Stimulated activated CD4-positive, alpha-beta T cell treated with anti-CD3 and anti-CD28 coated beads, Interleukin-12 subunit alpha, Interleukin-12 subunit beta, amount 100 ng/mL, for 4 hours (primary cell): ENCODE measurements at places on chromosomes 13 and 19.
A peak's percentile ranks its signal among the peaks of the same experiment; 100 is the strongest.

- no peak for DNase-seq
Measured at GRCh38 chr19:24052811-24053210, 34.2 kb upstream of the ZNF254 start.

DNA sequence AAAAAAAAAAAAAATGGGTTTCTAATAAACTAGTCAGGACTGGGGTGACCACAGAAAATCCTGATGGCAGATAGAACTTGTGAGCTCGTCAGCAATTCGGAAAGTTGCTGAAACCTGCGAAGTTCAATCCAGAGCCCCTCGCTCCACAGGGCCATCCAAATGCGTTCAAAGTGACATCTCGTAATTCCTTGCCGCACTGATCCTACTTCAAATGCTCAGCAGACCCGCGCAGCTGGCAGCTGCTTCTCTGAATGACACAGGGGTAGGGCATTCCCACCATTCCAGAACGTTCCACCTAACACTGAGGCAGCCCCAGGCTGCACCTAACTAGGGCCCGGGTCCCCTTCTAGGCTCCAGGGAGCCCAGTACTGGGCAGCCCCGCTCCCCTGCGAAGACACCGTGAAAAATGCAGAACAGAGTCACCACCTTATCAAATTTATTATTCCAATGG lies 4.8 kb upstream of the DAPK3 start:
- DNase-seq = no peak

GRCh38 chr13:19586904-19587634 lies 25.7 kb upstream of the TPTE2 start:
- DNase-seq = peak; percentile 70

DNA sequence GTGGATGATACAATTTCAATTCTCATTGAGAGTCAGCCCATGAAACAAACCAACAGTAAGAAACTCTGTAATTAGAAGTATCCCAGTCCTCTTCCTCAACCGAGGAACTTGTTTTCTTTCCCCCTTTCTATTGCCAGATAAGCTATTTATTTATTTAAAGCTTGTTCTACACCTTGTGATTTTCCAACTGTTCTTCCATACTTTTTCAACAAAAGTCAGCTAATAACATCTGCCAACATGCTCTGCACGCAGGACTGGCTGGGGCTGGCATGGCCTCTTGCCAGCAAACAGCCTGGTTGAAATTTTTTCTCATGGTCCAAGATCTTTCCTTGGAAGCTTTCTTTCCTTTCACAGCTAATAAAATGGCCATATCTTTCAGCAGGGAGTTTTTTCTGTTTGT lies 2.9 kb upstream of the IRS2 start:
- no peak for DNase-seq

DNA sequence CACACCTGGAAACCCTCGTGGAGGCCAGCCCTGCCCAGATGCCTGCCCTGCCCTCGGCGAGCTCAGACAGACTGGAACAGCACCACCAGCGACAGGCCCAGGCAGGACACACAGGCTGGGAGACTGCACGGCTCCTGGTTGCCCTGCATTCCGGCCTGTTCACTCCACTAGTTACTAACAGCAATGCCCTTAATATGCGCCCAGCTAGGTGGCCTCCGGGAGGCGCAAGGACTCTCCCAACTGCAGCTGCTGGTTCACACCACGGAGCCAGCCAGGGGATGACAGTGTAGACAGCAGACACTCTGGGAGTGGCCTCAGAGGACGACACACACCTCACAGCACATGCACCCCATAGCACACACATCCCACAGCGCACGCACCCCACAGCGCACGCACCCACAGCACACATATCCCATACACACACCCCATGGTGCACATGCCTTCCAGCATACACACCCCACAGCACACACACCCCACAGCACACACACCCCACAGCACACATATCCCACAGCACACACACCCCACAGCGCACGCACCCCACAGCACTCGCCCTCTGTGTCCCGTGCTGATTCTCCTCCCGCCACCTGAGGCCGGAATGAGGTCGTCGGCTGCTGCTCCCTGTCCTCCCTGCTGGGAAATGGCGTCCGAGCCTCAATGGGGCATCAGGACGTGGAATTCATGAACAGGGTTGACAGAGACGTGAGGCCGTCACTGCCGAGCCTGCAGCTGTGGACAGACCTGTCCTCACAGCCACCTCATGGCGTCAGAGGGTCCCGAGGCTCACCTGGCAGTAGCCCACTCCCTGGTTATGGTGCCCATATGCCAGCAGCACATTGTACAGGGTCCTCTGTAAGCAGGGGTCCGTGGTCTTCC lies 13.6 kb downstream of the GRTP1 start:
- no peak for DNase-seq

DNA sequence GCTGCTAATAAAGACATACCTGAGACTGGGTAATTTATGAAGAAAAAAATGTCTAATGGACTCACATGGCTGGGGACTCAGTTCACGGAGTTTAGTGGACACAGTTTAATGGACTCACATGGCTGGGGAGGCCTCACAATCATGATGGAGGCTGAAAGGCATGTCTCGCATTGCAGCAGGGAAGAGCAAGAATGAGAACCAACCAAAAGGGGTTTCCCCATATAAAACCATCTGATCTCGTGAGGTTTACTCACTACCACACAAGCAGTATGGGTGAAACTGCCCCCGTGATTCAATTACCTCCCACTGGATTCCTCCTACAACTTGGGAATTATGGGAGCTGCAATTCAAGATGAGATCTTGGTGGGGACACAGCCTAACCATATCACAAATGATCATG lies 1181.2 kb downstream of the PCDH9 start:
- no peak for DNase-seq

GRCh38 chr19:12346896-12347295 lies 13.5 kb upstream of the ZNF563 start:
- DNase-seq = no peak

GRCh38 chr19:45063851-45064801 lies 12.2 kb downstream of the ZNF296 start:
- no peak for DNase-seq

GRCh38 chr13:113926951-113927660 lies 46.8 kb downstream of the C13orf46 start:
- no peak for DNase-seq

DNA sequence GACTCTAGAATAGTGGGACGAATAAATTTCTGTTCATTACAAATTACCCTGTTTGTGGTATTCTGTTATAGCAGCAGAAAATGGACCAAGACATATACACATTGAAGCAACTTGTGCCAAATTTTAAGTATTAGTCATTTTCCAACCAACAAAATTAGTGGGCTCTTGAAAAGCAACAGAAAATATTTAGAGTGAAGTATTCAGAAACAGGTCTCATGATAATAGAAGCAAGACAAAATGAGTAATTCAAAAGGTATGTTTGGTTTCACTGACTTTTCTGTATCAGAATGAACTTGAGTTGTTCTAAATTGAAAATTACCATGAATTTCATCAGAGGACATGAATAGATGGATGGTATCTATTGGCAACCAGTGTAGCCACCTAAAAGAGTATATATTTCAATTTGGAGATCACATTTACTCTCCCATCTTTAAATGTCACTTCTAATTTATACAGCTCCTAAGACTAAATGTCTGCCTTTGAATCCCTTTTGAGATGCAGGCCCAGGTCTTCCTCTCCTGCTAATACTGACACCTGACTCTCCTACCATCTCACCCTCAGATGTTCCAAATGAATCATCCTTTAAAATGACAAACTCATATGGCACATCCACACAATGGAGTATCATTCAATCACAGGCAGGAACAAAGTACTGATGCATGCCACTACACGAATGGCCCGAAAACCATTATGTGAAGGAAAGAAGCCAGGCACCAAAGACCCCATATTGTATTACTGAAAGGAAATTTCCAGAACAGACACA lies 40.7 kb upstream of the DOCK9 start:
- no peak for DNase-seq

GRCh38 chr13:75372517-75372916 lies 109.5 kb downstream of the TBC1D4 start:
- DNase-seq = no peak

- DNase-seq = no peak
Measured at GRCh38 chr13:41061914-41062837, 867 bp downstream of the WBP4 start.

GRCh38 chr13:80857321-80857720 lies 516.4 kb upstream of the SPRY2 start:
- DNase-seq = no peak

DNA sequence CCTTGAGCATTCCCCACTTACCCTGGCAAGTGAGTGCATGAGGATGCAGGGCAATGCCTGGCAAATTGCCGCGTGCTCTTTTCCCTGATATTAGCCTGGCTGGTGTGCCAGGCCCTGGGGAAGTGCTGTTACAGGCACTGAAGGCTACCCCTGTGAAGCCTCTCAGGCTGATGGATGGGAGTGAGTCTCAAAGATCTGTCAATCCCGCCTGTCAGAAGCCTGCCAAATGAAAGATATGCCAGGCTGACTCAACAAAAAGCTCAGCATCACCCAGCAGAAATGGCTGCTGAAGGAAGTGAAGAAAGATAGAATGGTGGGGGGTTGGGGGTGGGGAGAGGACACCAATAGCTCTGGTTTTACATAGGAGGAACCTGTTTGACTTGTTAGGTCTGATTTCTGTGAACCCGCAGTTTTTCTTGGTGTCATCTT lies 112.1 kb downstream of the LACC1 start:
- DNase-seq = no peak

DNA sequence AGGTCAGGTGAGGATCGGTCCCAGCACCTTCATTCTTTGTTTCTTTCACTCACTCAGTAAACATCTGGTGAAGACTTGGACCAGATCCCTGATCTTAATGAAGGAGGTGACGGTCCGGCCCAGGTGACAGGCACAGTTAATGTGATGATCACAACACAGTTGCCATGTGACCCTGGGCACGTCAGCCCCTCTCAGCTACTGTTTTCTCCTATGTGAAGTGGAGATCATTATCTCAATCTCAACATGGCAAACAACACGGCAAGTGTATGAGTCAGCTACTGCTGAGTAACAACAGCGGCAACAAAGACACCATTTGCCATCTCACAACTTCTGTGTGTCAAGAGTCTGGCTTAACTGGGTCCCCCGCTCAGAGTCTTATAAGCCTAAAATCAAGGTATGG lies 74.6 kb downstream of the GNG7 start:
- no peak for DNase-seq

DNA sequence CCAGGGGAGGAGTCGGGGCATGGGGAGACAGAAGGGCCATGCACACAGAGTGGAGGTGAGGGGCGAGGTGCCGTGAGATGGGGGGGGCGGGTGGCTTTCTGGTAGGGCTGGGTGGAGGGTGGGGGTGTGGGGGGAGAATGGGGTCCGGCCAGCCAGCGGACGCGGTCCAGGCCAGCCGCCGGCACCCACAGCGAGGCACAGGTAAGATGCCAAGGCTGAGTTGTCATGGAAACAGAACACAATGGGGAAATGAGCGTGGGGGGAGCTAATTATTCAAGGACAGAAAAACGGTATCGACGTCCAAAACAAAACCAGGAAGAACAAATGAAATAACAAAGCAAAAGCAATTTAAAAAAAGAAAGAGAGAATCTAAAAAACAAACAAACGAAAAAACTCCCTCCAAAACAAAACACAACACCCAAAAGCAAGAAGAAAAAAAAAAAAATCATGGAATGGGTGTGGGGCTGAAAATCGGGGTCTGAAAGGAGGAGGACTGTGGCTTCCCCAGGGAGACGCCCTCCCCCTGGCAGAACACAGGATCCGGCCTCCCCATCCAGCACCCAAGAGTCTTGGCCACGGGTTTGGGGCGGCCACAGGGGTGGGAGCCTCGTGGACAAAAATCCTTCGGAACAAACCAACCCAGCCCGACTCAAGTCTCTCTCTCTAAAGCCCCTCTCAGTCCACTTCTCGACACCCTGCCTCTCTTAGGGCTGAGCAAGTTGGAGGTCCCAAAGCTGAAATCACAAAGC lies 92.5 kb downstream of the PTPRS start:
- no peak for DNase-seq

- no peak for DNase-seq
Measured at GRCh38 chr19:32895384-32895783, 25.8 kb upstream of the SLC7A9 start.

- DNase-seq = no peak
Measured at GRCh38 chr13:111897846-111898215, 169.1 kb upstream of the SOX1 start.

GRCh38 chr13:25503856-25504255 lies 132.1 kb downstream of the ATP8A2 start:
- DNase-seq = no peak

- no peak for DNase-seq
Measured at GRCh38 chr13:93715866-93716265, 489.3 kb downstream of the GPC6 start.

GRCh38 chr19:17220207-17220758 lies 5.1 kb downstream of the USE1 start:
- DNase-seq = no peak

- no peak for DNase-seq
Measured at GRCh38 chr19:16496613-16496983, 404 bp downstream of the C19orf44 start.

DNA sequence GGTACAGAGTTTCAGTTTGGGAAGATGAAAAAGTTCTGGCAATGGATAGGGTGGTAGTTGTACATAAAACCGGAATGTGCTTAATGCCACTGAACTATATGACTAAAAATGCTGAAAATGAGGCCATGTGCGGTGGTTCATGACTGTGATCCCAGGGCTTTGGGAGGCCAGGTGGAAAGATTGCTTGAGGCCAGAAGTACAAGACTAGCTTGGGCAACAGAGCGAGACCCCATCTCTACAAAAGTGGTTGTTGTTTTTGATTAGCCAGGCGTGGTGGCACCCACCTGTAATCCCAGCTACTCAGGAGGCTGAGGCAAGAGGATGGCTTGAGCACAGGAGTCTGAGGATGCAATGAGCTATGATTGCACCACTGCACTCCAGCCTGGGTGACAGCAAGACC lies 12.8 kb downstream of the SMAD9 start:
- DNase-seq = no peak

DNA sequence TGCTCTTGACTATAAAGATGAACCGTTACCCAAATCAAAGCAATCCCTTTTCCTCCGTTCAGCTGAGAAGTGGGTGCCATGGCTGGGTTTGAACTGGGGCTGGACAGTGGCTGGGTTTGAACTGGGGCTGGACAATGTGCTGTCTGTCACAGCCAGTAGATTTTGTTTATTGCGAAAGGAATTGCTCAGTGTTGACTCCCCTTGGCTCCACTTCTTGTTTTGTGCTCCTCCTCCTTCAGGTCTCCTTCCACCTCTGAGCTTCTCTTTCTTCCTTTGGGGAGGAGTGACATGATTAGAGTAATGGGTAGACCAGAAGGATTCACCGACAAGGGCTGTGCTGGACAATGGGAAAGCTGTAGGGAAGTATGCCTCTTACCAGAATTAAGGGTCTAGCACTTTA lies 19.4 kb upstream of the MBNL2 start:
- DNase-seq = no peak

GRCh38 chr13:23639674-23640073 lies 69.5 kb downstream of the TNFRSF19 start:
- DNase-seq = no peak

DNA sequence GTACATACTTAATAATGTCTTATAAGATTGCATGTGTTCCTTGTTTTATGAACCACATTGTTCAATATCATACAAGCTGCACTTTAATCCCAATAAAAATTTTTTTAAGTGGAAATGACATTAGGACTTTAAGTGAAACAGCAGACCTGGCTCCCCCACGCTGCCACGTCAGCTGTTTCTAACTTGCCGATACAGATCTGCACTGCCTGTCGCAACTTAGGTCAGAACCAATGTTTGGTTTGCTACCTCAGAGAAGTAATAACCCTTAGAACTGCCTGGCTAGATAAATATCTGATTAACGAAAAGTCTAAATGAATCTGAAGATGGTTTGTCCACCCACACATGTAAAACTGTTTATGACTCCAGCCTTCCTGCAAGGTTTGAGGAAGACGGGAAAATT lies 327.5 kb upstream of the DACH1 start:
- DNase-seq = no peak

GRCh38 chr13:24257497-24257896 lies 51.9 kb upstream of the C1QTNF9 start:
- DNase-seq = no peak
